ENCODE measurements at places on chromosomes 13 and 19.
A peak's percentile ranks its signal among the peaks of the same experiment; 100 is the strongest.

DNA sequence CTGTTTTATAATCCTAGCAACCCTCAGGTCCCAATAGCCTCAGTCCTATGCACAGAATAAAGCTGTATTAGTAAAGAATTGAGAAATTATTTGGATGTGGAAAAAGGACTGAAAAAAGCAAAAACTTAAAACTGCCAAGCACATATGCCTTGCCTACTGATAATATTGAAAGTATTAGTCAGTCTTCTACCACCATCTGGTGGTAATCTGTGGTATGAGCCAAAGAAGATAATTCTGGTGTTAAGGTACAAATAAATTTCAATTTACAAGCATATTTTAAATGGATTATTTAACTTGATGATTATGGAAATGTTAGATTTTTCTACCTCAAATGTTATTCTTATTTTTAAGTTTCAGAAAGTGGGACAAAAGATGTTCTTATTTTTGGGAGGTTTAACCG is 460.3 kb upstream of the KLHL1 start:
- no peak for DNase-seq

DNA sequence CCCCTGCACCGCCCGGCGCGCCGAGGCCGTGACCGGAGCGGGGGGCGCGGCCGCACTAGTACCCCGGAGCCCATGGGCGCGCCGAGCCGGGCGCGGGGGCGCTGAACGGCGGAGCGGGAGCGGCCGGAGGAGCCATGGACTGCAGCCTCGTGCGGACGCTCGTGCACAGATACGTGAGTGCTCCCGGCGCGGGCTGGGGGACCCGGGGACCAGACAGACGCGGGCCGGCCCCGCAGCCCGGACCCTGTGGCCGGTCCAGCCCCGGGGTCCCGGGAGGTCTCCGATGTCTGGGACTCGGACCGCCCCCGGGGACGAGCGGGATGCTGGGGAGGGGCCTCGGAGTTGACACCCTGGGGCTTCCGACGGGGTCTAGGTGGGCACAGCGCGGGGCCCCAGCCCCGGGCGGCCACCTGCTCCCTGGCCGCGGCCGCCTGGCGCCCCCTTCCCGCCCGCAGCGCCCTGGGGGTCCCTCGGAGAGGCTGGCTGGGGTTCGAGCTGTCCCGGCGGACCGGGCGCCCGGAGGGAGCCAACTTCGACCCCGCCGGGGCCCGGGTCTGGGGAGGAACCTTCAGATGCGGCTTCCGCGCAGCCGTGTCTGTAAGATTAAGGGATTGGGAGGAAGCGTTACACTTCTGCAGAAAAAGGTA is 568 bp downstream of the ATP11A start:
- no peak for DNase-seq

GRCh38 chr13:46659413-46660065 is 106.6 kb downstream of the LRCH1 start:
- no peak for DNase-seq

GRCh38 chr19:35879770-35880317 is 11.5 kb downstream of the APLP1 start:
- DNase-seq: no peak

- no peak for DNase-seq
Measured at GRCh38 chr19:47390533-47391488, 28.5 kb downstream of the MEIS3 start.

DNA sequence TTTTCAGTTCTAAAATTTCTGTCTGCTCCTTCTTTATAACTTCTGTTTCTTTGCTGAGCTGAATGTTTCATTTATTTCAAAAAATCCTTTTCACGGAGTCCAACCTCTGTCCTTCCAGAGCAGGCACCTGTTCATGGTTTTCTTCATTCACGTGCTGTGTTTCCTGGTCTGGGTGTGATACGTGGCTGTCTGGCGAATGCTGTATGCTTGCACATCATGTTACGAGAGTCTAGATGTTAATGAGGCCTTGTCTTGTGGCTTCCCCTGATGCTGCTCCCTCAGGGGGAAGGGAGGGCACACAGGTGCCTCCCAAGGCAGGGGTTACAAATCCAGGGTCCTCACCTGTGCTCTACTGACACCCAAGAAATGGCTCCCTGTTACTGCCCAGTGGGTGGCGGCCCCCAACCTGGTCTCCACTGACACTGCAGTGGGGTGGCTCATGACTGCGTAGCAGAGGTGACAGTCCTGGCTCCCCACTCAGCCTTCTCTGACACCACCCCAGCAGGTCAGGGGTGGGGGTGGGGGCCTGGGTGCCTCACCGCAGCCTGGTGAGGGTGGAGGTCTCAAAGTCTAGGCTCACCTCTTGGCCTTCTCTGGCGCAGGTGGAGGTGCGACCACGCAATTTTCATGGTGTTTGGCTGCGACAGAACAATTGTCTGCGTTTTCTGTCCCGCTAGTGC is 20.1 kb upstream of the RAB20 start:
- no peak for DNase-seq

GRCh38 chr19:34428549-34429285 is 536 bp downstream of the UBA2 start:
- no peak for DNase-seq

DNA sequence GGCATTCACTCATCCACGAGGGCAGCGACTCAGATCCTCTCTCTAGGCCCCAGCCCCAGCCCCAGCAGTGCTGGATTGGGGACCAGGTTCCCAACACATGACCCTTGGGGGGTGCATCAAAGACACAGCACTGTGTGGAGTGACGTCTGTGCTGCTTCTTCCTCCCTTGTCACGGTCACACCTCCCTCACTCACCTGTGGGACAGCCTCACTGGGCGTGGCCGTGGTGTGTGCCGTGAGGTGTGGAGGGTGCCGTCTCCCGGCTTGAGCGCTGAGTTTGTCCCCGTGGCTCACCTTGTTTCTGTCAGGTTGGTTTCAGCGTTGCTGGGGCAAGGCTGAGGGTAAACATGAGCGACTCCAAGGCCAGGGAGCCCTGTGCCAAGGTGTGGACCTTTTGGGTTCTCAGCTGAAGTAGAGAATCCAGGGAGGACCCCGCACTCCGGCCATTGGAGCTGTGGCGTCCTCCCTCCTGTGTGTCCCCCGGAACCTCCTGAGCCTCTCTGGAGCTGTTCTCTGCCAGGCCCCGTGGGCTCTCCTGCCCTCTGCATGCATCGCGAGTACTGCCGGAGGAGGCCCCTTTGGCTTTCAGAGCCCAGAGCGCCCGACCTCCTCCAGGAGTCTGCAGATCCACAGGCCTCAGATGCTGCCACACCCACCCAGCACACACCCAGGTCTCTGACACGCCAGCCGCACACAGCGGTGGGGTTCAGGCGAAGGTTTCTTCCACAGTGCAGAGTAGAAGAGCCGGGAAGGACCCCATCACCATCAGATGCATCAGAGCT is 33.6 kb downstream of the CSNK1G2 start:
- no peak for DNase-seq

- DNase-seq: no peak
Measured at GRCh38 chr13:106683179-106683578, 115.2 kb upstream of the ARGLU1 start.

DNA sequence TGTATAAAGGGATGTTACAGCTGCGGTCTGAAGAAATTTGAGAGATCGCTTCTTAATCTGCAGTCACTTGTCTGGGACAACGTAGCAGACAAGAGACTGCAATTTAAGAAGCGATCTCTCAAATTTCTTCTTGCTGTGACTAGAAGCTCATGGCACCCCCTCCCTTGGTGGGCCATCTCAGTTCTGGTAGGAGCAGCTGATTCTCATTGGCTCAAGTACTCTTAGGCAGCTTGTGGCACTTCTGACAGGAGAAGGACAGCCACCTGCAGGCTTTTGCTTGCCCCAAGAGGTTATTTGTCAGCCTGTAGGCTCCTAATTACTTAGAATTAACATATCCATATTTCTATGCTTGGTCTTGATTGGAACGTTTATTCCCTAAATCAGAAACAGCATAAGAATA is 503.0 kb downstream of the DCT start:
- peak; percentile 85 for DNase-seq

DNA sequence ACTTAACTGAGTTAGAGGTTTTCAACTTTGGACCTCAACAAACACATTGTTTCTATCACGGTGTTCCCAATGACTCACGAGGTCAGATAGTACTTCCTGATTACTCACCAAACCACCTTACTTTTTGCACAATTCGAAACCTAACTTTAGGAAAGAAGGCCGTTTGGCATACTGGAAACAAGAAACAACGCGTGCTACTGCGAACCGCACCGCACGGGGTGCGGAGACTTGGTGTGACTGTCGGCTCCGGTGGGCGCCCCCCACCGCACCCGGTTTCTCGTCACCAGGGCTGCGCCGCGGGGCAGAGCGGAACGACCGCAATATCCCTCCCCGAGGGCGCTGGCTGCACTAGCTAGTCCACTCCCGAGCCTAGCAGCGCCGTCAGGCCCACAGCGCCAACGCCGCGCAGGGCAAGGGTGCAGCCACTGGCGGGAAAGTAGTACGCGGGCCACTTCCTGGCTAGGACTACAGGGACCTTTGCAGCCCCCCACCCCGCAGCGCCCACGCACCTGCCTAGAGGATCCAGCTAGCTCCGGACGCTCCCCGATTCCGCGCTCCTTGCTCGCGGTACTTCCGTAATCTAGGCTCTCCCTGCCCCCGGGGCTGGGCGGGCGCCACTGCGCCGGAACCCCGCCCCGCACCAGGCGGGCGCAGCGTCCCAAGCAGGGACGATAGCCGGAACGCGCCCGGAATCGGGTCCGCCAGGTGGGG is at the start of gene PARP4:
Gene PARP4, minus strand, starts transcription at position 582 of the 711 bp plus-strand sequence. CDS start 9,002 bp downstream, outside the sequence.
- DNase-seq: no peak

DNA sequence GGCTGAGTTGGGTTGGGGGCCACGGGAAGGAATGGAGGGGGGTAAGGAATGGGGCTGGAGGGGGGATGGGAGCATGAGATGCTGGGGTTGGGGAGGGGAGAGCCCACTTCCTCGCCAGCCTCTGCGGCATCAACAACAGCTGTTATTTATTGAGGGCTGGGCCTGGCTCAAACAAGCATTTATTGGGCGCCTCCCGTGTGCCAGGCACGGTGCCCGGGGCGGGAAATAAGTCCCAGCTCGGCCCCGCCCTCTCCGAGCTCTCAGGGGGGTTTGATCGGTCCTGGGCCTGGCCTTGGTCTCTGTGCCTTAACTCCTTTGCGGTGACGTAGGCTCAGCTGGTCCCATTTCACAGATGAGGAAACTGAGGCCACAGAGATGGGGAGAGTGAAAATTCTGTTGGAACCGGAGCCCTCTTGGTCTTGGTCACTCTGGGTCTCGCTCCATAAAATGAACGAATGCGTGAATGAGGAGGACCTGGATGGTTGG is 919 bp upstream of the ADAMTS10 start:
- no peak for DNase-seq

DNA sequence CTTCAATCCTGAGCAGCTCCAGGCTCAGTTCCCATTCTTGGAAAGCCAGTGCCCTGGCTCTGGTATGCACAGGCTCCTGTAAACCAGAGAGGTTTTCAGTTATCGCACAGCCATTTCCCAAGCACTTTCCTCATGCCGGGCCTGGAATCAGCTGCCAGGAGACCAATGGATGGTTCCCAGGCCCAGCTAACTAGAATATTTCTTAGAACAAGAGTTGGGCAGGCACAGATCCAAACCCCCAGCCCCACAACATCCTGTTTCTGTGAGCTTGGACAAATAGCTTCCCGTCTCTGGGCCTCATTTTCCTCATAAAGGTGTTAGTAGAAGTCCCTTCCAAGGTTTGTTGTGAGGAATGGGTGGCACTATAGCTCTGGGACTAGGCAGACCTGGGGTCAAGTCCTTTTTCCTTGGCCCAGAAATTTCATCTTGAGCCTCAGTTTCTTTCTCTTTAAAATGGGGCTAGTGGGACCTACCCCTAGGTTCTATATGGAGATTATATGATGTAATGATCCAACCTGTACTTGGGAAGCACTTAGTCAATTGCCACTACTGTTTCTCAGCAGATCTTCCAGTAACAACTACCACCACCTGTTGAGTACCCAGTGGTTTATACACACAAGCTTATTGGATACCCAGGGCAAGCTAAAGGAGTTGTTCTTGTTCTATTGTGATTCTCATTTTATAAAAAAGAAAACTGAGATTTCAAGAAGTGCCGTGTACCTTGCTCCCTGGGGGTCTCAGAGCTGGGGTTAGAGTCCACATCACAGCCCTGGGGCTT is 5.1 kb upstream of the CCDC97 start:
- DNase-seq: no peak

DNA sequence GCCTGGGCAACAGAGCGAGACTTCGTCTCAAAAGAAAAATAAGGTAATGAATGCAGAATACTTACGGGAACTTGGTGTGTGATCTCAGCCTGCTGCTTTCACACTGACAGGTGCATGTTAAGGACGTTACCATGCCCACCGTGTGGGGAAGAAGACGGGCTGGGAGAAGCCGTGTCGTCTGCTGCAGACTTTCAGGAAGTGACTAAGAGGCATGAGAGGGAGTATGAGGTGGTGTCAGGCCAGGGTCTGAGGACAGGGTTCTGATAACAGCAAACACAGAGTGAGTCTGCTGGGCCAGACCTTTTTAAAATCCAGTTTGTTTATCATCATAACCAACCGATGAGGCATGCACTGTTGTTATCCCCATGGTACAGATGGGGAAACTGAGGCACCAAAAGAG is 13.6 kb upstream of the GALP start:
- DNase-seq: no peak

GRCh38 chr13:82330499-82330898 is 1551.8 kb downstream of the SLITRK1 start:
- DNase-seq: no peak

DNA sequence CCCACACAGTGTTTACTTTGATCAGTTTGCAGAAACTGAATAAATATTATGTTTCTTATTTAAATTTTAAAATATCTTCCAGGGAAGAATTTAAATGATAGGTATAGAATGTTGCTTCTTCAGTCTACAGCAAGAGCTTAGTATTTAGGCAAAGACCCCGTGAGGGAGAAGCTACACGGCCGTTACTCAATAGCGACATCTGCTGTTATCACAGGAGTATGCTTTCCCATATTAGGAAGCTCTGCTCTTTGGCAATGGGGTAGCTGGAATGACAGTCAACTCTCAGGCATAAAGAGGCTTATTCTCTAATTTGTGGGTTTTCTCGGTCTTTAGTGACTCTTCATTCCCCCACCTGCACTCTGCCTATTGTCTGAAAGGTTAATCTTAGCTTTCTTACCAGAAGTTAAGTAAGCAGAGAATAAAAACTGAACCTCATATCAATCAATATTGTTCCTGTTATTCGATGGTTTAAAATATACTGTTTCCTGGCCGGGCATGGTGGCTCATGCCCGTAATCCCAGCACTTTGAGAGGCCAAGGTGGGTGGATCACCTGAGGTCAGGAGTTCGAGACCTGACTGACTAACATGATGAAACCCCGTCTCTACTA is 13.2 kb upstream of the LHFPL6 start:
- no peak for DNase-seq

DNA sequence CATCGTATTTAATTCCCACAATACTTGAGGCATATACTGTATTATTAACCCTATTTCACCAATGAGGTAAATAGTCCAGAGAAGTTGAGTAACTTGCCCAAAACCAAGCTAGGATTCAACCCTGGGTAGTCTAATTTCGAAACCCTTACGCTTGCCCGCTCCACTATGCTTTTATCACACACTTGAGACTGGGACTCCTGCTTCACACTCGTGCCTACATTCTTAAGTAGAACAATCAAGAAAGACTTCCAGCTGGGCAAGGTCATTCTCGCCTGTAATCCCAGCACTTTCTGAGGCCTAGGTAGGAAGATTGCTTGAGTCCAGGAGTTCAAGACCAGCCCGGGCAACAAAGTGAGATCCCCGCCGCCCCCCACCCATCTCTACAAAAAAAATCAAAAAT is 3.6 kb downstream of the ZNF541 start:
- DNase-seq: no peak
